ENCODE measurements at places on chromosomes 4 and X.

DNA sequence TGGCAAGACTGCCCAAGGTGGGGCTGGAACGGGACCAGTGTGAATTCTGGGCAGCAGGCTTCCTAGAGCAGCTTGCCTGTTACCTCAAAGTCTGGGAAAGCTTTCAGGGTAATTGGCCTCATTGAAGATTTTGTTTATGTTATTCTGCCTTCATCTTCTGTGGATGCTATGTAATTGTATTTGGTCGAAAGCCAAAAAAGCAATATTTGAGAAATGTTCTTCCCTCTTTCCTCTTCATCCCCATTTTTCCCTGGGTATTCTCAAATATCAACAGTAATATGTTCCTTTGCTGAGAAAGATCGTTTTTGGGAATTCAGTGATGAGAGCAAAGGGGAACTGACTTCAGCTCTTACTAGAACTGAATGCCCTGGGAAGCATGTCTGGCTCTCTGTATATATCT is 12.9 kb downstream of the TMEM131L start:
- DNase-seq, result no peak

DNA sequence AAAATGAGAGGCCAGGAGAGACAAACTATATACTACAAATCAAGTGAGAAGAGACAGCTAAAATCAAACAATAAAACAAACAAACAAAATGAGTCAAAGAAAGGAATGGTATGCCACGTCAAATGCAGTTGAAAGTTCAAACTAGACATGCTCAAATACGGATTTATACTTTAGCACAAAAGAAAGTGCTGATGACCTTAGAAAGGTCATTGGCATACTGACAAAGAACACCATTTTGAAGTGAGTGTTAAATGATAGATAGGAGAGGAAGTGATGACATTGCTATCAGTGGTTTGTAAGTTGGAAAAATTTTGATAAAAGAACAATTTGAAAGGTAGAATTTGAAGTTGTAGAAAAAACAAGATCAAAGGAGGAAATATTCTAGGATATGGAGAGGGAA is 55.3 kb downstream of the TECRL start:
- DNase-seq, result no peak

DNA sequence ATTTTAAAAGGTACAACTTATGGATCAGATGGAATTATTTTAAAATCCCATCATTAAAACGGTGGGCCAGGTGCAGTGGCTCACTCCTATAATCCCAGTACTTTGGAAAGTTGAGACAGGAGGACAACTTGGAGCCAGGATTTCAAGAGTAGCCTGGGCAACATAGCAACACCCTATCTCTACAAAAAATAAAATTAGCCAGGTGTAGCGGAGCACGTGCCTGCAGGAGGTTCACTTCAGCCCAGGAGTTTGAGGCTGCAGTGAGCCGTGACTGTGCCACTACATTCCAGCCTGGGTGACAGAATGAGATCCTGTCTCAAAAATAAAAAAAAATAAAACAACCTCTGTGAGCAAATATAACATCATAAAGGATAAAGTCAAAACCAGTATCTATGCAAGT is 11.4 kb downstream of the ADH5 start:
- no peak for DNase-seq

DNA sequence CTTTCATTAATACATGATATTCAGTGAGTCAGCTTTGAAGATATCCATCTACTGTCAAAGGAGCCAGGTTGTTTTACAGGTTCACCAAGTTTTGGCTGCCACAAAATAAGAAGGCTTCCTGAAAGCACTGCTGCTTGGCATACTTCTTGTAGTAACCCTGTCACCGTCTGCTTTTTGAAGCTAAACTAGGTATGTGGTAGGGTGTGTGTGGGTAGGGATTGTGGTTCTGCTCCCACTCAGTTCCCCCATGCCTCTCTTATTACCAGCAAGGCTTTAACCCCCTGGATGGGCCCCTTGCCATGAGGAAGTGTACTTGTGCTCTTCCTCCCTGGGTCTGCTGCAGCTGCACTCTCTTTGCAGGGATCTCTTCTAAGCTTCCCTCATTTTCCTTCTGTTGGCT is 191.2 kb downstream of the BANK1 start:
- DNase-seq, result no peak

DNA sequence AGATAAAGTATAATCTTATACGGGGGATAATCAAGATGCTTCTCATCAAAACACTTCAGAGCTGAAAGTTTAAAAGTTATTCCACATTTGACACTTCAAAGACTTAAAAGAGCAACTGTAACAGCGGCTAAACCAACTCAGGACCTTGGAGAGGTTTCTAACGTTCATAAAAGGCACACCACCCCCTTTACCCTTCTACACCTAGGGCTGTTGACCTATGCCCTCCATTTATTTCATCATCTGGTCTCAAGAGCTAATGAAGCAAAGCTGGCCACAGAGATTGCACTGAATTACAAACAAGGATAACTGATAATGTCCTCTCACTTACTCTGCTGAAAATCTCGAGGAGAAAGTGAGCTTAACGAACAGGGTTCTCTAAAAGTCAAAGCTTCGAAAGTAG is 1.1 kb upstream of the RPS6KA6 start:
- DNase-seq, result no peak

DNA sequence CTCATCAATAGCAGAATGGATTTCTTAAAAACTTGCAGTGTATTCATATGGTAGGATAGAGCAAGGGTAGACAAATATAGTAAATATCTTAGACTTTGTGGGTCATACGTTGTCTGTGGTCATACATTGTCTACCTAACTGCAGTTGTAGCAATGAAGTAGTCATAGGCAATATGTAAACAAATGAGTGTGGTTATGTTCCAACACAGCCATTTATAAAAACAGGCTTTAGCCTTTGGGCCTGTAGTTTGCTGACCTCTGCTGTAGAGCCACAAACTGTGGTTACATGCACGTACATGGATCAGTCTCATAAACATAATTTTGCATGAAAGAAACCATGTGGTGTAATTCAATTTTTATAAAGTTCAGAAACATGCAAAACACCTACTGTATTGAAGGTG is 98.9 kb downstream of the LARP1B start:
- no peak for DNase-seq

DNA sequence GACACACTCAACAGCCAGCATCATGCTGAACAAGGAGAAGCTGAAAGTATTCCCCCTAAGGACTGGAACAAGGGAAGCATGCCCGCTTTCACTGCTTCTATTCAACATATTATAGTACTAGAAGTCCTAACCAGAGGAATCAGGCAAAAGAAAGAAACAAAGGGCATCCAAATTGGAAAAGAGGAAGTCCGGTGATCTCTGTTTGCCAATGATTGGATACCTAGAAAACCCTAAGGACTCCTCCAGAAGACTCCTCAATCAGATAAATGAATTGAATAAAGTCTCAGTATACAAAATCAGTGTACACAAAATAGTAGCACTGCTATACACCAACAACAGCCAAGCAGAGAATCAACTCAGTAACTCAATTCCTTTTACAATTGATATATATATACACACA is 44.8 kb downstream of the ARFIP1 start:
- no peak for DNase-seq

GRCh38 chr4:111813555-111814140 is 331.6 kb upstream of the FAM241A start:
- DNase-seq, result no peak

DNA sequence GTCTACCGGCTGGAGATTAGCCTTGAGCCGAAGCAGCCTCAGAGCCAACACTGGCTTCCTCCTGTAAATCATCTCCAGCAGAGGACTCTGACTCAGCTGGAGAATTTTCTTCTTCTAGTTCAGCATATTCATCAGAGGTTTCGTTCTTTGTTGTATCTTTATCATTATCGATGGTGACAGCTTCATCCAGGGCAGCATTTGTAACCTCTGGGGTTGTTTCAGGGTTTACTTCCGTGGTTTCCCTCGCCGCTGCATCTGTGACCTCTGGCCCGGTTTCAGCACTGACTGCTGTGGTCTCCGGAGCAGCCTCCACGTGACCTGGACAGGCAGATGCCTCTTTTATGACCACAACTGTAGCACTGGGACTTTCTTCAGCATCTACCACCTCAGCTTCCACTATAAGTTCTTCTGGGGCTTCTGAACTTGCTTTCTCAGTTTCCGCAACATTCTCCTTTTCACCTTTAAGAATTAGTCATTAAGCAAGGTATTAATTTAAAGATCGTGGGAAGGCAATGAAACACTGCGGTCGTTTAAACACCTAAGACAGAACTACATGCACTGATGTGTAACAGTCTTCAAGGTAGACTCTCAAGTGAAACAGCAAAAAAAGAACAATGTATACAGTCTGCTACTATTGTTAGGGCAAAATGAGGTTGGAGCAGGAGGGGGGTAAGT is 13.3 kb downstream of the MGARP start:
- peak; percentile 46 for DNase-seq

- DNase-seq, result no peak
Observed at GRCh38 chr4:3729188-3729881, 36.9 kb upstream of the ADRA2C start.

GRCh38 chrX:53354669-53355068 is 67.8 kb downstream of the SMC1A start:
- DNase-seq, result no peak

- DNase-seq, result no peak
Observed at GRCh38 chrX:4787971-4788370, 1074.5 kb upstream of the PRKX start.

DNA sequence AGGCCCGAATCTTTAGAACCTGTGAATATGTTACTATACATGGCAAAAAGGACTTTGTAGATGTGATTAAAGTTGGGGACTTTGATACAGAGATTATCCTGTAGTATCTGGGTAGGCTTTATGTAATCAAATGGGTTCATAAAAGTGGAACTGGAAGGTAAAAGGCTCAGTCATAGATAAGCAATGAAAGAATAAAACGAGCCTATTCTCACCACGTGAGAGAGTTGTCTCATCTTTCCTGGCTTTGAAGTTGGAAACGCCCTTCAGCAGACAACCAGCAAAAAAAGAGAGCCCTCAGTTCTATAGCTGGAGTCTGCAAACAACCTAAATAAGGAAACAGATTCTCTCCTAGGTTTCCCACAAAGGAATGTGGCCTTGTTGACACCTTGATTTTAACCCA is 805.8 kb upstream of the DIAPH2 start:
- DNase-seq, result no peak

DNA sequence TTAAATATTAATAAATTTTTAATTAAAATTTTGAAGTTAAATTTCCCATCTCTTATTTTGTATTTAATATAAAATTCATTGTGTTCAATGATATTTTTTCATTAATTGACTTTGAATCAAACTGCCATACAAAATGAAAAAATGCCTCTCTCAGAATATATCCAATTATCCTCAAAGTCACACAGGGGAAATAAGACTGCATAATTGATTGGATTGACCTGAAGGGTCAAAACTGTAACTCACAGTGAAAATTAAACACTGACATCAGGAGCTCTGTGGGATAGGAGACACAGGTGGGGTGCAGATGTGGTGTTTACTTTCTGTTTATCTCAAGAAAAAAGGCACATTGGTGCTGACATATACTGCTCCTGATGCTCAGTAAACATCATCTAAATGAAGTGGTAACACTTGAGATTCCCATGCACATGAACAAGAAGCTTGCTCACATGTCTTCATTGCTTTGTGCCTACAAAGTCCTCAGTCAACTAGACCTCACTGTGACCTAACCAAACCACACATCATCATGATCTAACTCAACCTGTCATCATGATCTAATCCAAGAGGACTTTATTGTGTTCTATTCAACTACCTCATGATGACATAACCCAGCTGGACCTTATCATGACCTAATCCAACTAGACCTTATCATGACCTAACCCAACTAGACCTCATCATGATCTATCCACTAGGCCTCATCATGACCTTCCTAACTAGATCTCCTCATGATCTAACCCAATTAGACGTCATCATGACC is 83.7 kb downstream of the DHRSX start:
- no peak for DNase-seq

DNA sequence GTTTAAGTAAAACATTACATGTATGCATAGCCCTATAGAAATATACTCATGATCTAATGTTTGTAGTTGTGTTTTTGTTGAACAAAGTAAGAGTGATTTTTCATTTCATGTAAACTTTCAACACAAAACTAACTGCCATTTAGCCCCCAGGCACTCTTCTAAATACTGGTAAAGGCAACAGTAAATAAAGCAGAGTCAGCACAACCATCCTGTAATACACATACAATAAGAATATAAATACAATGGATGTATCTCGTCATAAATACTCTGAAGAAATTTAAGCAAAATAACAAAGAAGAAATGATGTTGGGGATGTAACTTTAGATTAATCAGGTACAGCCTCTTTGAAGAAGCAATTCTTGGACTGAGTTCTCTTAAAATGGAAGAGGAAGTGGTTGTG is 821.2 kb downstream of the ARAP2 start:
- DNase-seq, result no peak

DNA sequence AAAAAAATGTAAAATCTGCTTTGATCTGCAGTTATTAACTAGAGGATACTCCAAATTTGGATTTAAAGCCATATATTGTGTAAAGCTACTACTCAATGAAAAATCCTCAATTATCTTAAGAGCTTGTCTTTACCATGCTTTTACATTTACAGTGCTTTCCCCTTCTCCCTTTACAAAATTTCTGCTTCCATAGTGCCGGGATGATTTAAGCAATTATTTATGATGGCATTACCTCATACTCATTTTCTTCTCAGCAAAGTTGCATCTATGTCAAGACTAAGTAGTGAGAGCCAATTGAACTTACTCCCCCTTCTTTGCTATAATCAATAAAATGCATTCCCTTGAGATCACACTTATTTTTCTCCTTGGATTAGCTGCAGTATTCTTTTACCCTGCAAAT is 505.4 kb upstream of the AGA start:
- no peak for DNase-seq

- no peak for DNase-seq
Observed at GRCh38 chrX:31237189-31237588, 165.3 kb upstream of the FTHL17 start.

DNA sequence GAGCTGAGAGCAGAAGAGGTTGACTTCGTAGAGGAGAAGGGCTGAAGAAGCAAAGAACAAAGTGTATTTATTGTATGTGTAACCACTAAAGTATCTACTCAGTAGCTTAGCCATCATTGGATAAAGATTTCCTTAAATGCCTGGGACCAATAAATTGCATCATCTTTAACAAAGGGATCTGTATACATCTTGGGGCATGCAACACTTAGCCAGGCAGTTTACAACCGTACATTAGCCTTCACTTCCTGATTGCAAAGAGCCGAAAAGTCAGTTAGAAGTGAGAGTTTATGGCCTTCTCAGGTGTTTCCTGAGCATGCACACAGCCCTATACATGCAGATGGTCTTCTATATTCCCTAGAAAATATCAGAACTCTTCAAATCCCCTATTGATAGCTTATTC is 68.0 kb upstream of the MAGED1 start:
- no peak for DNase-seq

DNA sequence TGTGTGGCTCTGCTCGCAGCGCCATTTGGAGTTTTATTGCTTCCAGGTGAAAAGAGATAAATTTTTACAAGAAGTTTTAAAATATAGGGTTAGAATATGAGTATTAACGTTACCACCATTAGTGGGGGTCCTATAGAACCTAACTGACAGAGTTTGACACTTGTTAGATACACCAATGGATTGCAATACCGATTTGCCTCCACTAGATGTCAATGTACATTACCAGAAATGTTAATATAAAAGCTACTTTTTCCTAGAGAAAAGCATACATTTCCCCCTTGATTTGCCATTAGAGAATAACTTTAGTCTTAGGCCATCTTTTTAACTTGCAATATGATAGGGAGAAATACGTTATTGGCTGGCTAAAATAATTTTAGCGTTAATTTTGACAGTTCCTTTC is 108.4 kb downstream of the LINC00632 start:
- DNase-seq, result peak; percentile 24

- DNase-seq, result no peak
Observed at GRCh38 chrX:97845451-97845850, 961.7 kb downstream of the RPA4 start.

Data from A673 (cell line).